ENCODE measurements at places on chromosomes 5 and 9.

DNA sequence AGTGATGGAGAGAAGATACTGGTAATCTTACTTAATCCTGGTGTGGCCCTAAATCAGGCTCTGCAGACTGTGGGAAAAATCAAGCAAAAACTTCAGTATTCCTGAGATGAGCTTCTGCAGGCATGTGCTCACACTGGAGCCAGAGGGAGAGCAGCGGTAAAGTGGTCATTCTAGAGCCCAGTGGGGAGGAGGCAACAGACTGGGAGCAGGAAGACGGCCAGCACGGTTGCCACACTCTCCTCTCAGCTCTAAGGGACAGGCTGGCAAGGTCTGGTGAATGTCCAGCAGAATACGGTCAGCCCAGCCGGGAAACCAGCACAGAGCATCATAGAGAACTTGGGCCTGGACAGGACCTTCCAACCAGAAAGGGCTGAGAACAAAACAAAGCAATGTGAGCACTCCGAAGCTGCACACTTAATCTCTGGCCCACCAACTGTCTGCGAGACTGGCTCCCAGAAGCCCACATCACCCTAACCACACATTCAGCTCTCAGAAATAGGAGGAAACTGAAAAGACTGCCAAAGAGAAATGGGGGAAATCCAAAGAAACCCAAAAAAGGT lies 30.3 kb downstream of the MED27 start:
- no peak for DNase-seq

- no peak for DNase-seq
These were observed 157.6 kb downstream of the DENND1A start for GRCh38 chr9:123772374-123772773.

DNA sequence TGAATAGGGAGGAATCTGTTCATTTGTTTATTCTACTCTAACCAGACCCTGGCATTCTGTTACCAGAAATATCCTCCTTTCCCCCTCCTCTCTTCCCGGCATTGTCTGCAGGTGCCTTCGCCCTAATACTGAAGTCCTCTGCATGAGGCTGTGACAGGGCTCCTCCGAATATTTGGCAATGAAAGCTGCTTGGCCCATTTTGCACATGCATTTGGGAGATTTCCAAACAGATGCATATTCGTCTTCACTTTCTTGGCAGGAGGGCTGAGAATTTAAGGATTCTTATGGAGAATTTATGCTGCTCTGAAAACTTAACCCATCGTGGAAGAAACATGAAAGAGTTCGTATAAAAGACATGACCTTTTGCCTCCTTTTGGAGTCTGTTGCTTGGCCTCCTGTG lies 484.0 kb downstream of the ZNF608 start:
- no peak for DNase-seq

GRCh38 chr5:149135536-149136201 lies 5.6 kb upstream of the ABLIM3 start:
- DNase-seq = no peak

DNA sequence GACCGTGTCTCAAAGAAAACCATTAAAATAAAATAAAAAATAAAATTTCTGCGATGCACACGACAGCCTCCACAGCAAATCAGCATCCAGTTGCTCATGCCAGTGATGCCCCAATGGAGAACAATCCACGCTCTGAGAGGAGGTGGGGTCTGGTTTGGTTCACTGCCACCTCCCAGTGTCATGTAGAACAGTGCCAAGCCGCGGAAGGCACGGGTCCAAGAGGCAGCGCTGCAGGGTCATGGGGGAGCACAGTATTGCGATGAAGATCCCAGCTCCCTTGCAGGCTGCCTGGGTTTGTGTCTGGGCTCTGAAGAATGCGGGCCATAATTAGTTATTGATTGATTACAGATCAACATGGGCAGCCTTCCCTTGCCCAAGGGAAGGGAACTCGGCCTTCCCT lies 6.1 kb upstream of the CACFD1 start:
- no peak for DNase-seq

- DNase-seq = no peak
These were observed 395.1 kb downstream of the CETN3 start for GRCh38 chr5:90014420-90014819.

- no peak for DNase-seq
These were observed 180.0 kb downstream of the KIF4B start for GRCh38 chr5:155193483-155194107.

DNA sequence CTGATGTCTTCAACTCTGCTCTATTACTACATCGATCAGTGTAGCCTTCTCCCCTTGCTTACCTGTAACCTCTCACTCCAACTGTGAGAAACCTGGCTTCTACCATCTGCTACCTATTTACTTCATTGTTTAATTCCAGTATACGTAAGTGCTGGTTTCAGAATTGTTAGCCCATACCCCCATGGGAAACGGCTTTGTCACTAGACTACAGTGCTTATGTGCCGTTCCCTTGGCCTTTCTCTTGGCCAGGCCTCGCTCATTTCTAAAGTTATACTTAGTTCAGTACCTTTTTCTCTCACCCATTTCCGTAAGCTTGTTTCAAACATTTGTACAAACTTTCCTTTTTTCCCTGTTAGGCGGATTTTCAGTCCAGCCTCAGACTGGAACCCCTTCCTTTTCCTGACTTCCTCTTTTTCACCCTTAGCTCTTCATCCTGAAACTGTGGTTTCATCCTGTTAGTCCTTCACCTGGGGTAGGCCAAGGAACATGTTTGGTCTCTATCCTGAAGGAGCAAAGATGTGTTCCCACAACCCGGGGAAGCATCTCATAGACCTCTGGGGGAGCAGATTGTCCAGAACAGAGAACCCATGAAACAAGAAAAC lies 21.7 kb downstream of the ALG2 start:
- no peak for DNase-seq

- DNase-seq = no peak
These were observed 499 bp downstream of the ALG2 start for GRCh38 chr9:99221266-99221620.

DNA sequence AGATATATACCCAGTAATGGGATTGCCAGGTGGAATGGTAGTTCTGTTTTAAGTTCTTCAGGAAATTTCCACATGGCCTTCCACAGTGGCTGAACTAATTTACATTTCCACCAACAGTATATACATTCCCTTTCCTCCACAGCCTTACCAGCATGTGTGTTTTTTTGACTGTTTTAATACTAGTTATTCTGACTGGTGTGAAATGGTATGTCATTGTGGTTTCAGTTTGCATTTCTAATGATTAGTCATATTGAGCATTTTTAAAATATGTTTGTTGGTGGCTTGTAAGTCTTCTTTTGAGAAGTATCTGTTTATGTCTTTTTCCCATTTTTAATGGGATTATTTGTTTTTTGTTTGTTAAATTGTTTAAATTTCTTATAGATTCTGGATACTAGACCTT lies 208.9 kb downstream of the CFAP90 start:
- no peak for DNase-seq

- DNase-seq = no peak
These were observed 36.9 kb downstream of the SCAI start for GRCh38 chr9:125106285-125106893.

GRCh38 chr9:97705354-97705950 lies 8.3 kb upstream of the XPA start:
- DNase-seq = no peak
